ENCODE measurements at places on chromosomes 6 and 20.

DNA sequence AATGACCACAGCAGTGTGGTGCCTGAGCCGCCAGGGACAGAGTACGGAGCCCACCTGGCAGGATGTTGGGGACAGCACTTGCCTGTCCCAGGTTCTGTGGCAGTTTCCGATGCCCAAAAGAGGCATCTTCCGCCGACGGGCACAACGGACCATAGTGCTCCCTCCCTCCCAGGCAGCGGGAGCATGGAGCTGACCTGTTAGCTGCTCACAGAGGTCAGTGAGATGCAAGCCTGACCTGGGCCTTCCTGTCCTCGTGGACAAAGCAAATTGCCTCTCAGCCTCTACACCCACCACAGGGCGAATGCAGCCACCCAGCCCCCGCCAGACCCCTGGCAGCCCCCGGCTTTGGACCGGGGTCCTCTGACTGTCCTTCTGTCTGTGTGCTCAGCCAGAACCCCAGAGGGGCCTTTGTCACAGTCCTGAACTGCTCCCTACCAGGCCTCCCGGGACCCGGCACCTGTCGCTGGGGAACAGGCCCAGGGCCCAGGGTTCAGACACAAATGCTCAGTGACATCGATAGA, 16.2 kb upstream of the FRMD1 start:
- DNase-seq: no peak

GRCh38 chr20:9576695-9577094, 62.3 kb downstream of the LAMP5 start:
- no peak for DNase-seq

DNA sequence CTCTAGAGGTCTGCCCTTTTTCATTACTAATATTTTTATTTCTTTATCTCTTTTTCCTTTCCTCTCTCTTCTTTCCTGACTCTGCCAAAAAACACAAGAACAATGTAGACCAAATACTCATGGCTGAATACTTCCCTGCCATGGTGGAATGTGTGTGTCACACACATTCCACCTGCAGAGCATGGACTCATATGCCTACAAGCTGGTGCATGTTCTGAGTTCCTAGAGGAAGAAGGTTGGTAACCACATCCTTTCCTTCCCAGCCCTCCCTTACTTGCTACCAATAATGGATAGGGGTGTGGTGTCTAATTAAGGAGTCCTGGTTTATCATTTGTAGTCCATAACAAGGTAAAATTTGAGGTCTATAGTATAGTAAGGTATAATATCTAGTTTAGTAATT, 15.2 kb upstream of the CST9L start:
- DNase-seq: no peak

GRCh38 chr6:124983383-124984083, 21.3 kb downstream of the RNF217 start:
- no peak for DNase-seq

GRCh38 chr20:47318586-47319516, 37.6 kb downstream of the ZMYND8 start:
- no peak for DNase-seq

DNA sequence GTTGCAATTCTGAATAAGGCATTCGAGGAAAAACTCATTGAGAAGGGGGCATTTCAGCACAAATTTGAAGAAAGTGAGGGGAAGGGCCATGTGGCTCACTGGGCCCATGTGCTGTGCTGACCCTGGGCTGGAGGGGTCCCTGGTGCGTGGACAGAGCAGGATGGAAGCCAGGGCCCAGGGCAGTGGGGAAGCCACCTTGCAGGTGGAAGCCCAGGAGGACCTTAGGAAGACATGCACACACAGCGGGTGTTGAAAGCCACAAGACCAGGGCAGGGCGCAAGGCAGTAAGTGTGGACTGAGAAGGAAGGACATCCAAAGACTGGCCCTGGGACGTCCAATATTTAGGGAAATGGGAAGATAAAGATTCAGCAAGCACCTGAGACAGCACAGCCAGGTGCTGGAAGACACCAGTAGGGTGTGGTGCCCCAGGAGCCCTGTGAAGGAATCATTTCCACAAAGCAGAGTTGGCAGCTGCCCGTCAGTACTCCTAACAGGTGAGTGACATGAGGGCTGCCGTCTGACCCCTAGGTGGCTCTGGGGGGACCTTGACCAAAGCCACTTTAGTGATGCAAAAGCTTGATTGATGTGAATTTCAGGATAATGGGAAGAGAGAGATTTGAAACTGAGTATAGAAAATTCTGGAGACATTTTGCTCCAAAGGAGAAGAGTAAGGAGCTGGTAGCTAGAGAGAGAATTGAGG, 254.4 kb upstream of the EXOC2 start:
- no peak for DNase-seq

DNA sequence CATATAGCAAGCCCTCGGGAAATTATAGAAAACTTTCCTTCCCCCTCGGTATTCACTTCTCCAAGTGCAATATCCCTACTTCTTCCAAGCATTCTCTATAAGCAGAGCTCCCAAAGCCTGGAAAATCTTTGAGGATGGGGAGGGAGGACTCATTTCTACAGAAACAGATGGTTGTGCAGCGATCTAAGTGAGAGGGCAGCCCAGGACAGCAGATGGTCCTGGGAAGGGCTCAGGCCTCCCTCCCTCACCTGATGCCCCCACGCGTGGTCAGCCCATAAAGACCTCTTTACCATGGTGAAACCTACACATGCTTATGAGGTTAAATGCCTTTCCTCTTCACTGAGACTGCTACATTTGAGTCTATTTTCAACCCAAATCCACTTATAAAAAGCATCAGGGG, 319.6 kb upstream of the QKI start:
- DNase-seq: no peak

All from stimulated activated CD8-positive, alpha-beta memory T cell treated with anti-CD3 and anti-CD28 coated beads, Interleukin-12 subunit alpha, Interleukin-12 subunit beta, amount 100 ng/mL, for 4 hours (primary cell).